ENCODE measurements at places on chromosomes 1 and 21.
A peak's percentile ranks its signal among the peaks of the same experiment; 100 is the strongest.

DNA sequence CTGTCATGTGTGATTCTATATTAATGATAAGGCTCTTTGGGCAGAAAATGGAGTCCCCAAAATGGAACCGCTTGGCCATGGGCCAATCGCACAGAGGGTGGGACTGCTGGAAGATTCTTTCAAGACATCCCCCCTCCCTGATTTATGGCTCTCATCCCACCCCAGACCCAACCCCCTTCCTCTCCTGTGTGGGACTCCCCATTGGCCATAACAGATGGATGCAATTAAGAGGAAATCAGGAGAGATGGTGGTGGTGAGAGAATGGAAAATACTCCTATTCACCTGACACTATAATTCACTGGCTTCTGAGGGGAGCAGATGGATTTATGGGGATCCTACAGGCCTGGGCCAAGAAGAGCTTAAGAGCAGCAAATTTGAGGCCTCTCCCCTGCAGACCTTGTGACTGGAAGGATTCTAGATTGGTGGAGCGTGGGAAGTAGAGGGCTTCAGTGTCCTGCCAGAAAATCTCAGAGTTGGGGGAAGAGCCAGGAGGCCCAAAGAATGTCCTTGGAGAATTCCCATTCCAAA lies 1.7 kb downstream of the IGFN1 start:
- no peak for DNase-seq

- DNase-seq = no peak
These were observed 64.8 kb downstream of the UBE2T start for GRCh38 chr1:202276920-202277319.

DNA sequence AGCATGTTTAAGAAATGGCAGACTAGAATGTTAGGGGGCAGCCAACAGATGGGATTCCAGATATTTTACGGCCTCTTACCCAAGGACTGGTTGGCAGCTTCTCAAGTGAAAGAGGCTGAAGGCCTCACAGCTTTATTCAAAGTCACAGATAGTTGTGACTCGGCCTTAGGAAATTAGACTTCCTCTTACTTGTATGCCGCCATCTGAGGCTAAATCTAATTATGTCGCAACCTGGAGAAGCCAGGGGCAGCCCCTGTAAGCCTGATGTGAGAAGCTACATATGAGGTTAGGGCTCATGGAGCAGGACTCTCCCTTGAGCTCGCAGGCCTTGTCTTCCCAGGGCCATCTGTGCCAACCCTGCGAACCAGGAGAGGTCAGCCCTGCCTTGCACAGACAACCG lies 352.5 kb downstream of the HHAT start:
- no peak for DNase-seq

DNA sequence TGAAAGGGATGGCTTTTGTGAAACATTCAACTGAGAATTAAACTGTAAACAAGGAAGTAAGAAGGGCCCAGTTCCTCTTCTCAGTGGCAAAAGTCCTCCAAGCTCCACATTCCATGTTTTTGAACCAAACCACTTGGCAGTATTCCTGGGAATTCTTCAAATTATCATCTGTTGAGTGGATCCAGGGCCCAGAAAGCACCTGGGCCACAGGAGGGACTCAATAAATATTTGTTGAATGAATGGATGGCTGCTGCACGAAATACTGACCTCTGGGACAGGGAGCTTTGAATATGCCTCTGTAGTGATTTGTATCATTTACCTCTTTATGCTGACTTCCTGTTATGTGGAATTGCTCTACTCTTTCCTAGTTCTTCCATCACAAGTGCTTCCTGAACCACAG lies 4.7 kb downstream of the SLC35F3 start:
- DNase-seq = no peak

GRCh38 chr21:46190491-46191131 lies 6.4 kb upstream of the SPATC1L start:
- DNase-seq = no peak

DNA sequence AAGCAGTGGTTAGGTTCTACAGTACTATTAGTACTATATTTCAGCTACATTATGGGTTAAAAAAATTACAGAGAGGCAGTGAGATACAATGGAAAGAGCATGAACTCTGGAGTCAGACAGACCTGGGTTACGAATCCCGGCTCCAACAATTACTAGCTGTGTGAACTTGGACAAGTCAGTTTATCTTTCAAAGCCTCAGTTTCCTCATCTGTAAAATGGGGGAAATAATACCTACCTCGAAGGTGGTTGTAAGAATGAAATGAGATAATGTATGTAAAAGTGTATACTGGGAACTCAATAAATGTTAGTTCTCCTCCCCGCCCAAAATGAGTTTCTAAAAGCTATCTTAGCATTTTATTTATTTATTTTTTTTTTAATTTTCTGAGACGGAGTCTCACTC lies 59.5 kb downstream of the PRPF38A start:
- DNase-seq = no peak

DNA sequence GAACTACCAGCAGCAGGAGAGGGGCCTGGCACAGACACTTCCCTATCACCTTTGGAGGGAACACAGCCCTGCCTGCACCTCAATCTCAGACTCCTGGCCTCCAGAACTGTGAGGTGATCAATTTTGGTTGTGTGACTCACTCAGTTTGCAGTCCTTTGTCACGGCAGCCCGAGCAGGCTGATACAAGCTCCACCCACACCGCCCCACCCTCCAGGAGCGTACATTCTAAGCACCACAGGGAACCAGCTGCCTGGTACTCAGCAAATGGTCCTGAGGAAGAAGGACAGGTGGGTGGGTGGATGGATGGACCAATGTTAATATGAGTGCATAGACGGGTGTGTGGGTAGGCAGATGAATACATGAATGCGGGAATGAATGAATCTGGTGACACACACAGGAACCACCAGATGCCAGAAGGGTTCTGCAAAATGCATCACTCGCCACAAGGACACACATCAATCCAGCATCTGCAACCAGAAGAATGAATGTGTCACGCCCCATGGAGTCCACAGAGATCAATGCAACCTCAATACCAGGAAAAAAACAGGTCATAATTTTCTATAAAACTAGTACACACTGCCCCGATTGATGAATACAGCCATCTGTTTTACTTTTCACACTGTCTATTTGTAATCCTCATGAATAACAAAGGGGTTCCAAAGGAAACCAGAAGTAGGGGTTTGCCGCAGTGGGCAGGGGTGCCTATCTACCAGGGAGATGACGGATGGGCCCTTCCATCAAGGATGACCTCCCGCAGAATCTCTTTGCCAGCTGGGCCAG lies 284.5 kb downstream of the NPHP4 start:
- DNase-seq = no peak

- DNase-seq = no peak
These were observed 63.7 kb downstream of the SLX9 start for GRCh38 chr21:45003331-45004058.

DNA sequence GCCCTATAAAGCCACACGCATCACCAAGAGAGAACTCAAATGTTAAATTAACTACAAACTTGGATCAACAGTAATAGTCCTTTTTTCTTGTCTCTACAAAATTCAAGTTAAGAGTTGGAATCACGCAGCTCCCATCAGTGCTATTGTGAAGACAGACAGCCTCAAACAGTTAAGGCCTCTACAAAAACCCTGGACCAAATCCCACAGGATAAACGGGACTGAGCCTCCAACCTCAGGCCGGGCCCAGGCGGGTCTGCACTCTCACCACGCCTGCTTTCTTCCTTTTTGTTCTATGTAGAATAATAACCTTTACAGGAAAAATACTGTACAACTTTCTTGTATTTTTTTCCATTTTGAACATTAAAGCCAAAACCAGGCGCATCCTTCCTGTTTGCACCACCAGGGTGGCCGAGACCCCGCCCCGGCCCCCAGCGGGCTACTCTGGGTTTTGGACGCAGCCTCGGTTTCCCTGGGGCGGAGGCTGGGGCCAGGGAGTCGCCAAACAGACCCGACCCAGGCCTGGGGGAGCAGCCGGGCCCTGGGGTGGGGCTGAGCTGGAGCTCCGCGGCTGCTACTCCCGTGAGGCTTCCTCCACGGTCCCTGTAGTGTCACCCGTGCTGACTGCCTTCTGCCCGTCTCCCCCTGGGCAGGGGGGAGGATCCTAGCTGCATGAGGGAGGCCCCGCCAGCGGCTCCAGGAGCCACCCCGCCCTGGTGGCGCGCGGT lies 158.4 kb downstream of the CASZ1 start:
- no peak for DNase-seq

DNA sequence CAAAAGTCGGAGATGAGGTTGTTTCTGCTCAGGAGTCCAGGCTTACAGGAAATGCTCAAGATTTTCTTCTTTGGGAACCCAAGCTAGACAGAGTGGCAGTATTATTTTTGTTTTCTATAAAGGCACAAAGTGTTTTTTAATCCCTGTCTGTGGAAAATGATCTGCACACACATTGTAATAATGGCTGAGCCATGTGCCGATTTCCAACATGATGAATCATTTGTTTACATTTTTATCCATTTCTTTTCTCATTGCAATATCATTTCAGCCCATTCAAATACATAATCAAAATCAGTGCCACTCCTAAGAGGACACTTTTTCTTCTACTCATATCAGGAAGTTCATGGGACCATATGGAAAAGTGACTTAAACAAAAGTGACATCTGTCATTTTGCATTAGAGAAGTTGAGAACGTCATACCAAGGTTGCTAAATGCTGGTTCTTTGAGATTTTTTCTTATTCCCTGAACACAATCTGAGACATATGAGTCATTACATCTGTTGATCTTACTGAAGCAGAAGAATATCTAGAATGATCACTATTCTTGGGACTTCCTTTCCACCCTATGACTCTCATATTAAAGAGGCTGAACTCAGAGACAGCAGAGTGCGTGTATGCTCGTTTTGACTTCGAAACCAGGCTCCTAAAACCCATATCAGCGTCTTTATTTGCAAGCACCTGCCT lies 44.9 kb downstream of the ACTA1 start:
- DNase-seq = no peak

- no peak for DNase-seq
These were observed 7.3 kb downstream of the TSHB start for GRCh38 chr1:115036814-115037507.

- no peak for DNase-seq
These were observed 28.4 kb upstream of the PLEKHO1 start for GRCh38 chr1:150121236-150121862.

DNA sequence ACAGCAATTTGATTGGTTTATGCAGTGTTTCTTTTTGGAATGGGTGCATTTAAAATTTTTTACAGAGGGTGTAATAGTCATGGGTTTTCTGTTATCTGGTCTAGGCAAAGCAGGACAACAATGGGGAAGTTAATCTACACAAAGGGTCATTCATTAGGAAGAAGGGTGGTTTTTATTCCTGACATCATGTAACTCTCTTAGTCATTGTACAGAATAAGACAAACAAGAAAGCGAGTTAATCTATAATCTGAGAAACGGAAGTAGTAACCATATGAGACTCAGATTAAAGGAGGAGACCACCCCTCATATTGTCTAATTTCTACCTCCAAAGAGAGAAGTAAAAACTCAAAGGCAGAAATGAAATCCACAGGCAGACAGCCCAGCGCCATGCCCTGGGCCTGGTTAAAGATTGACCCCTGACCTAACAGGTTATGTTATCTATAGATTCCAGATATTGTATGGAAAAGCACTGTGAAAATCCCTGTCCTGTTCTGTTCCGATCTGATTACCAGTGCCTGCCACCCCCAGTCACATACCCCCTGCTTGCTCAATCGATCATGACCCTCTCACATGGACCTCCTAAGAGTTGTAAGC lies 10.5 kb upstream of the IFI6 start:
- no peak for DNase-seq

DNA sequence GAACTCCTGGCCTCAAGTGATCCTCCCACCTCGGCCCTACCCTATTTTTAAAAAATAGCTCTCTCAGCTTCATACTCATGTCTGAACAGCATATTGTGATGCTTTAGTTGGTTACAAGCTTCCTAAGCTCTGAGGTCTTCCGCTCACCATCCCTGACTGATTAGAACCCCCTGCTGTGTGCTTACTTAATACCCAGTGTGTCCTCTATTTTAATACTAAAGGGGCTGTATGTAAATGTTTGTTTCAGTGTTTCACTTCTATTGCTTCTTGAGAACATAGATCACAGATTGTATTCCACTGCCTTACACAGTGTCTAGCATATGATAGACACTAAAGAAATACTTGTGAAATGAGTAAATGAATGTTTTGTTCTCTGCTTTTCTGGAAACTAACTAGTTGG lies 29.8 kb downstream of the ZYG11B start:
- no peak for DNase-seq

DNA sequence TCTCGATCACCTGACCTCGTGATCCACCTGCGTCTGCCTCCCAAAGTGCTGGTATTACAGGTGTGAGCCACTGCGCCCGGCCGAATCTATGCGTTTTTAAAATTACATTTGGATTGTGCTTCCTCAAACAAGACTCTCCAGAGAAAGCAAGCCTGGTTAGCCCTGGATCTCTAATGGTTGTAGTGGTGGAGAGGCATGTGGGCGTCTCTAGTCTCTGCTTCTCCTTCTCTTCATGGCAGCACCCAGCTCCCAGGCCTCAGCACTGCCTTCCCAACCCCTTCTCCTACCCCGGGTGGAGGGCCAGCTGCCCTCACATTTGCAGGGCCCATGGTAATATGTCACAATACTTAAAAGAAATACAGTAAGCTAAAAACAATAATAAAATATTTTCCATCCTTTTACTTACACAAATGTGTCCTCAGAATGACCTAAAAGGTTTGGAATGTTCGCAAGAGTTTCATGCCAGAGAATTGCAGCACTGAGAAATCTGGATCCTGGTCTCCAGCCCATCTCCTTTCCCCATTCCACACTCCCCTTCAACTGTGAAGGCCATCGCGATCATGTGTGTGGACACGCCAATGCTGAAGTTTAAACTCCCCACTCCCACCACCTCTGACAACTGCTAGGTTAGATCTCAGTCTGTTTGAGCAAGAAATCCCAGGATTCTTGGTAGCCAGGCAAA lies 7.0 kb downstream of the OR14I1 start:
- DNase-seq = no peak

GRCh38 chr1:27026621-27027574 lies 14.2 kb upstream of the TENT5B start:
- DNase-seq = no peak

- no peak for DNase-seq
These were observed 8.0 kb upstream of the IFNLR1 start for GRCh38 chr1:24195136-24195535.

DNA sequence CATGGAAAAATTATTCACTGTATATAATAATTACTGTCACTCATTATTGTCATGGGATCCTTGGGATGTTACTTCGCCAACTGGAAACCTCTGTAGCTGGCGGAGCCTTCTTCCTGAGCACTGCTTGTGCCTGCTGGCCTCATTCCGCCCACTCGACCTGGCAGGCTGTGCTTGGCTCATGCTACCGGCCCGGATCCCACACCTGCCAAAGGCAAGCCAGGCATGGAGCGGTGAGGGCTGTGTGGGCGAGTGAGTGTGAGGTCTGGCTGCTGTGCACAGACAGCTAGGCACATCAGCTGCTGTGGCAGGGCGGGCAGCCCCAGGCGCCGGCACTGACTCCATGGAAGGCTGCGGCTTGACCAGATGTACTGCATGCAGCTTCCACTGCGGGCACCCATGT lies 78.4 kb downstream of the DISP1 start:
- no peak for DNase-seq

- DNase-seq = no peak
These were observed 8.4 kb upstream of the LUZP1 start for GRCh38 chr1:23177031-23177430.

GRCh38 chr21:17082843-17083483 lies 429.9 kb upstream of the CXADR start:
- no peak for DNase-seq

GRCh38 chr1:224380003-224380402 lies 23.3 kb downstream of the CNIH4 start:
- peak; percentile 30 for DNase-seq
